ENCODE measurements at places on chromosomes 5 and 9.
A peak's percentile ranks its signal among the peaks of the same experiment; 100 is the strongest.

GRCh38 chr5:113721171-113721570, 207.7 kb downstream of the YTHDC2 start:
- no peak for DNase-seq

GRCh38 chr9:92247981-92248380, 45.5 kb downstream of the IARS1 start:
- DNase-seq, result no peak

- DNase-seq, result peak; percentile 31
Measured at GRCh38 chr5:110054240-110054639, 364.5 kb downstream of the MAN2A1 start.

DNA sequence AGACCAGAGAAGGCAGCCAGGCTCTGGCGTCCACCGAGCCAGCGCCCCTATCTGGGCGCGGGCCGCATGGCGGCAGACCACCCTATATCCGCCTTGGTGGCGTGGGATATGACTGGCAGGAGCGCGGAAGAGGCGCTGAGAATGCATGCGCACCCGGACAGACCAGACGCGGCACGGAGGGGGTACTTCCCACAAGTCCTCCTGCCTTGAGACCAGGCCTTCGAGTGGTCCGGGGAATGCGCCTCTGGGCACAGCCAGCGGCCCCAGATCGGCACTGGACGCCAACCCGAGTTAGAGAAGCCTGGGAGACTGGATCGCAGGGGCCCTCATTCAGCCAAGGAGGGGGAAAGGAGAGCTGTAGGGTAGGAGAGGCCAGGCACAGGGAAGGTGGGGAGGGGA, 2.5 kb upstream of the LMX1B start:
- no peak for DNase-seq

DNA sequence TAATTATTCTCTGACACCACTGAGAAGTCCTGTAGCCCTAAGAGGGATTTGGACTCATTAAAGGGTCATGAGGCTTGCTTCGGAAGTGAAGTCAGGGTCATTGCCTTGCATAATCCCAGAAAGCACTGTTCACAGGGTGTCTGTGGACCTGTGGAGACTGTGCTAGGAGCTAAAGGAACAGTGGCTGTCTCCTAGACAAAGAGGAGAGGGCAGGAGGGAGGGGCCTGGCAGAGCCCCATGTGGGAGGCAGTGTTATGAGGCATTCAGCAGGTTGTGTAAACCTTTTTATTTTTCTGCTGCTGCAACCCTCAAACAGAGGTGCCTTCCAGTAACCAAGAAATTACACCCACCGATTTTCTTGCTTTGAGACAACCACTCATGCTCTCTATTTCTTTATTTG, 3.3 kb downstream of the TMEM174 start:
- DNase-seq, result no peak

DNA sequence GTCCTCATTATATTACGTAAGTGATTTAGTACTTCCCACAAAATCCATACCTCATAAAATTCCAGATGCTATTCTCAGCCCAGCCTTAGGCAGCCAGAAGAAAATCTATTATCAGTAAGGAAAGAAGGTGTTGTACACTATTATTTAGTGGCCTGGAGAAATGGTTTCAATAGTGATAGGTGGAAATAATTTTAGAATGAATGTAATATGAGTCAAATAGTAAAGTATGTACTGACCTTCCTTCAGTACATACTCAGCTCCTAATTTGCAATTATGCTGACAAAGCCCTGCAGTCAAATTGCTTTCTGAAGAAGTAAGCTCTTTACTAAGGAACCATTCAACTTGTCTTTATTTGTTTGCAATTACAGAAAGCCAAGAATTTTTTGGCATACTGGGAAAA, 409.2 kb downstream of the HTR1A start:
- DNase-seq, result no peak

DNA sequence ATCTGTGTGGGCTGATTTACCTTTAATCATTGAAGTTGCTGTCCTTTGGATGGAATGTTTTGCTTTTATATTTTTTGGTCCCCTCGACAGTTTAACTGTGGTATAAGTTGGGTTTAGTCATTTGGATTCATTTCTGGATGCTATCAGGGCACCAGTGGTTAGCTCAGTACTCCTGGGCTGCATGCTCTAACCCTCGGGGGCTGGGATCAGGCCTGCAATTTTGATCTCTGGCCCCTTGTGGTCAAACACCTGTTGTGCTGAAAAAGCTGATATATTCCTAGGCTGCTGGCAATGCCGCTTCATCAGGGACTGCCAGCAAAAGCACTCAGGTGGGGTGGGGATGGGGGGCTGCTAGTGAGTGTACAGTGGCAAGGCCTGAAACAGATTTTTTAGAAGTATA, 440.4 kb upstream of the RIOK2 start:
- DNase-seq, result no peak

DNA sequence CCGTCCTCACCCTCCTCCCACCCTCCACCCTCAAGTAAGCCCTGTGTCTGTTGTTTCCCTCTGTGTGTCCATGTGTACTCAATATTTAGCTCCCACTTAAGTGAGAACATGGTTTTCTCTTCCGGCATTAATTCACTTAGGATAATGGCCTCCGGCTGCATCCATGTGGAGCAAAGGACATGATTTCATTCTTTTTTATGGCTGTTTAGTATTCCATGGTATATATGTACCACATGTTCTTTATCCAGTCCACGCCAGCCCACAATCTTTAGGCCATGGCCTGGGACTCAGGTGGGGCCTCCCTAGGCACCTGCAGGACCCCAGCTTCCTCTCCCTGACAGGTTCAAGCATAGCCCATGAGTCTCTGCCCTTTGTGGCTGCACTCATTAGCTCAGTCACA, 22.9 kb downstream of the UNC5A start:
- no peak for DNase-seq

DNA sequence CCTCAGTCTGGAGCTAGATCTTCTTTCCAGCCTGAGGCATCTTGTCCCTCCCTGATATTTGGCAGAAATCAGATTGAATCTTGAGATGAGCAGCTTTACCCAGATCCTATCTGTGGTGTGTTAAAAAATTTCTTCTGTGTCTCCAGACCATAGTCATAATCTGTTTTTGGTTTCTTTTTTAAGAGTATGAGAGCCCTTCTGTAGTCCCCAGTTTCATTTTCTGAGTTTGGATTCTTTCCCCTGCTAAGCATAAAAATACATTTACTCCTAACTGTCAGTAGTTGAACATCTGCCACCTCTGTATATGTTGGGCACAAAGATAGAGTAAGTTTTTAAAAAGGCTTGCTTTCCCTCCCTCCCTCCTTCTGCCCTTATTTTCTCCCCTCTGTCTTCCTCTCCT, 137.7 kb downstream of the CNTLN start:
- no peak for DNase-seq

- DNase-seq, result no peak
Measured at GRCh38 chr5:78791501-78792100, 143.0 kb upstream of the LHFPL2 start.

DNA sequence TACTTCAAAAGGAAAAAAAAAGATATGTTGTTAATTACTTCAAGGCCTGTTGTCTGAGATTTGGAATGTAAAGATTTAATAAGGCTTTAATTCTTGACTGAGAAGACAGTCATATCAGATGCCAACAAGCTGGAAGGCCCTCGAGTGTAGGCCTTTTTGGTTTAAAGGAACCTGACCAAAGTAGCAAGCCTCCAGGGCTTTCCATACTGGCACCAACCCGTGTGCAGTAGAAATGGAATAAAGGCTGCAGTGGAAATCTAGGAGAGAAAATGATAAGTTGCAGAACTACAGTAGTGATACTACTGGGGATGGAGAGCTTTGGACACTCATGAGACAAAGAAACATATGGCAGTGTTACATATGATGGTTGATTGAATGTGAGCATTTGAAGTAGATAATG, 358.0 kb downstream of the TAF11L14 start:
- no peak for DNase-seq

DNA sequence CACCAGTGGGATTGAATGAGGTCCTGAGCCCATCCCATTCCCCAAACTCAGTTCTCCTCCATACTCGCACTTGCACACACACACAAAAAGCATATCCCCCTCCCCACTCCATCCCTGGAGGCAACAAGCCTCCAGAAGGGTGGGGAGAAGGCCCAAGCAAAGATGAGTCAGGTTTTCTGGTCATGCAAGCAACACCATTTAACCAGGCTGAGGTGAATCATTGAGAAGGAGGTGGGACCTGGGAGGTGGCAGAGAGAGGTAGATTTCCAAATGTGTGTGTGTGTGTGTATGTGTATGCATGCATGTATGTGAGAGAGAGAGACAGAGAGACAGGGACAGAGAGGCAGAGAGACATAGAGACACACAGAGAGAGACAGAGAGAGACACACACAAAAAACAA, 185.2 kb upstream of the TRIM32 start:
- no peak for DNase-seq

GRCh38 chr9:75996726-75997125, 106.3 kb downstream of the PCSK5 start:
- DNase-seq, result no peak

DNA sequence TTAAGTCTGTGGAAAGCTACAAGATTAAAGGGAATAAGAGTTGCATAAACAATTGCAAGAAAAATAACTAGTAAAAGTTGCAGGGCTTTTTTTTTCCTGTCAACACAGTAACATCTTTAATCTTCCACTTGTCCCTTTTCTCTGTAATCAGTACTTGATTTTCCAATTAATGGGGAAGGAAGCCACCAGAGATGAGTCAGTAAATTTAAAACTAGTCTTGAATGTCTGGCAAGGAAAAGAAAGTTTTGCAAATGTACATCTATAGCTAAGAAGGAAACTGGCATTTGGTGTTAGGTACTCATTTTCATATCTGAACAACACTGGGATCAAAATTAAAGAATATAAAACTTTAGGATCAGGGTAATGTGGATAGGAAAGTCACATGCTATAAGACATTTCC, 17.1 kb downstream of the DAP start:
- DNase-seq, result no peak

GRCh38 chr5:109161914-109162683, 247.7 kb downstream of the PJA2 start:
- no peak for DNase-seq

DNA sequence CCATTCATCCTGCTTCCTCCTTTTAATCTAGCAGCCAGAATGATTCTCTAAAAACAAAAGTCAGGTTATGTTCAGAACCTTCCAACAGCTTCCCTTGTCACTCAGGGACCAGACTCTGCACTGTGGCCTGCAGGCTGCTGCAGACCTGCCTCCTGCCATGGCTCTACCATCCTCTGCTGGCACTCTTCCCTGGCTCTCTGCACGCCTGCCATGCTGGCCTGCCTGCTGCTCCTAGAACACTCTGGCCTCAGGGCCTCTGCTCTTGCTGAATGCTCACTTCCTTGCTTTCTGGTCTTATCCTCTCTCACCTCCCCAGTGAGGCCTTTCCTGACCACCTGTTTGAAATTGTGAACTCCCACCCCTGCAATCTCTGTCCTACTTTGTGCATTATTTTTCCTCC, 149.4 kb downstream of the CD180 start:
- DNase-seq, result no peak

- DNase-seq, result no peak
Measured at GRCh38 chr5:126808521-126808988, 31.6 kb downstream of the LMNB1 start.

DNA sequence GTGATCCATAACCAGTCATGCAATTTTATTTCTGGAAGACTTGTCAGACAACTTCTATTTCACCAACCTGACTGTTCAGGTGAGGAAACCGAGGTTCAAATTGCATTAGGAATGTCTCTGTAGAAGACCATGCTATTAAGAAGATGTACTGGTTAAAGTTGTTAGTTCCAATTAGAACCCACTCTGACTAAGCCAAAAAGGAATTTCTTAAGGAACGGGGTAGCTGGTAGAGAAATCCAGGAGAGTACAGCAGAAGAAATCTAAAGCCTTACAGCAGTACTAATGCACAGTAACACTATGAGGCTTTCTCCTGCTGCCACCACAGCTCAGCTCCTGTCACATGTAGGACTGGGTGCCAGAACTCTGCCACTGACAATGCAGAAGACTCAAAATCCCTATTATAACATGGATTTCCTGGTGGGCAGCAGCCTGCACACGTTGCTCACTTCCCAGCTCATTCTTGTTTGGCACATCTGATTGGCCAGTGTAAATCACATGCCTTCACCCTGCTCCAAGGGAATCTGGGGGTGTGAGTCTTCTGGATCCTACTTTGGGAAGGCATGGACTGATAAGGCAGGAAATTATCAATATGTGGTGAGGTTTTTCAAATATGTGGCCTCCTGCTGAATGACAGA, 37.1 kb downstream of the CAST start:
- no peak for DNase-seq

DNA sequence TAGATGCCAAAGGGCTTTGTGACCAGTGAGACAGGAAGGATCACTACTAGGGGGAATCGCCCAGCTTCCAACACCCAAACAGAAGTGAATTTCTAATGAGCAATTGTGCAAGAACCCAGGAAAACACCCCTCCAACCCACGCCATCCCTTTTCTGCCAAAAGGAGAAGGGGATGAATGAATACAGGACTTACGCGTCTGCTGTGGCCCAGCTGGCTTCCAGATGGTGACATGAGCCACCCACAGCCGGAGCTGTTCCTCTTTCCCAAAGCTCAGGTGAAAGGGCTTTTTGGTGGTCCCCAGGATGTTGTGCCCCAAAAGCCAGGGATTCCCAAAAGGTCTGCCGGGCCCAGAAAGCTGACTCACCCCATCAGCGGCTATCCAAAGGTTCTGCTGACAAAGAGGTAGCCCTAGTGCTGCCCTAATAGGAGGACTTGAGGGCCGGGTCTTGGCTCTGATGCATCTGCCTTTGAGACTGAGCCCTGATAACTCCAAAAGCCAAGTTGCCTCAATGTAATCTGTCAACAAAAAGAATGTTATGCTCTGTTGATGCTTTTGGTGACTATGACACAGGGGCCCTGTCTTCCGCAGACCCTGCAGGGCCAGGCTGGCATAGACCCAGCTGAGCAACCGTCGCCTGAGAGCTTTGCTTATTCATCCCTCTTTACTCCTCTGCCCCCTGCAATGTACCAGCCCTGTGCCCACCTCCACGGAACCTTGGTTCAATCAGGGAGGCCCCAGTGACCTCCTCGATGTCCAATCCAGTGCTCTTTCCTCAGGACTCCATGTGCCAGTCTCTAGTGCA, 14.5 kb downstream of the GSN start:
- DNase-seq, result no peak

DNA sequence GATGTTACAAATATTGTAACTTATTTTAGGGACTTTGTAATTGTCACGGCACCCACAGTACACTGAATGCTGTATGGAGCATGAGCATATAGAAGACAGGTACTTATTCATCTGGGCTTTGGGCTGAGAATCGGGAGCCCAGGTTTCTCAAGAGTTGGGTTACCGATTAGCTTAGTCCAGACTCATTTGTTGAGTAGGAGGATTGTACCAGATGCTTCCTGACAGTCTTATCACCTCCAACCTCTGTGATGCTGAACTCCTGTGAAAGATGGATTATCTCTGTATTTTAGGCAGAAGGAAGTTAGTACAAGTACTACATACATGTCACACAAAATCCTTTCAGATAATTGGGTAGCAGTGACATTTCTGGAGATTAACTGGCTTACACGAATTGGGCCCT, 79.2 kb downstream of the SV2C start:
- DNase-seq, result no peak

DNA sequence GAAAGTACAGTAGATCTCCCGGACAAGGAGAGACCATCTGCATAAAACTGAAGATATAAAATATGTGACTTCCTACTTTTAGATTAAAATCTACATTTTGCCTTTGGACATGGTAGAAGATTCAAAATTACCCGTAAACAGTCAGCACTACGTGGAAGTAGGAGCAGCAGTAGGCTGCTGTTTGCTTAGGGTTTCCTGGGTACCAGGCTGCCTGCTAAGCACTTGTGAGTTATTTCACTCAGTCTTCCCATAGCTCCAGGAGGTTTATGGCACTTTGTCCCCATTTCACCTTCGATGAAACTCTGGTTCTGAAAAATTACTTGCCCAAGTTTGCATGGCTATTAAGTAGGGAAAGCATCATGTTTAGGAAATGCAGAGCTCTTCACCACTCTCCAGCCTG, 92.6 kb downstream of the STK32A start:
- no peak for DNase-seq

GRCh38 chr9:108056084-108056804, 566.7 kb upstream of the KLF4 start:
- no peak for DNase-seq

Data from NCI-H2107 (cell line).